ENCODE measurements at places on chromosomes 16 and 17.

DNA sequence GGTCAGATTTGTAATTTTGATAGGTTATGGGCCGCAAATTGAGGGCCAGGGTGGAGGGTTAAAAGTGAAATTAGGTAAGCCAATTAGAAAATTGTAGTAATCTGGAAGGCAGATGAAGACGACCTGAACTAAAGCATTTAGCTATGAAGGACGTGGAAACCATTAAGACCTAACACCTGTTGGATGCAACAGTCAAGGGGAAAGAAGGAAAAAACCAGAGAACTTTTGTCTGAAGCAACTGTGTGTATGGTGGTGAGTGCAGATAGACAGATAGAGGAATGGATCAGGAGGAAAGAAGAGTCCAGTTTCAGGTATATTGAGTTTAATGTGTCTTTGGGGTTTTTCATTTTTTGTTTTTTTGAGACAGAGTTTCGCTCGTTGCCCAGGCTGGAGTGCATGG is 40.2 kb upstream of the MARCHF10 start:
- no peak for DNase-seq

DNA sequence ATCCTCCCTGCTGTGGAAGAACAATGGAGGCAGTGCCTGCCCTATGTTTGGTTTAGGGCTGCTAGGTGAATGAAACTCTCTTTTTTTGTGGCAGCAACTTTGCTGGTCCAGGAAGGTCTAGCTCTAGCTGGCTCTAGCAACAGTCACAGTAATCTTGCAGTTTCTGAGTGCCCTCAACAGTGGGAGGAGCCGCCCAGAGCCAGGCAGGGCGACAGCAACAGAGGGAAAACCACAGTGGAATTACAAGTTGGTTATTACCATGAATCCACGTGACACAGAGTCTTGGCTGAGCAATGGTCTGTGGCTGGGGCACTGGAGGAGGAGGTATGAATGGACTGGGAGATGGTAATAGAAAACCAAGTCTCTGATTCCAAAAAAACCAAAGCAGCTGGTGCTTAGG is 10.3 kb downstream of the HSPB9 start:
- DNase-seq = no peak

GRCh38 chr17:3558603-3559269 is 1.1 kb upstream of the TRPV3 start:
- DNase-seq = peak; percentile 45

DNA sequence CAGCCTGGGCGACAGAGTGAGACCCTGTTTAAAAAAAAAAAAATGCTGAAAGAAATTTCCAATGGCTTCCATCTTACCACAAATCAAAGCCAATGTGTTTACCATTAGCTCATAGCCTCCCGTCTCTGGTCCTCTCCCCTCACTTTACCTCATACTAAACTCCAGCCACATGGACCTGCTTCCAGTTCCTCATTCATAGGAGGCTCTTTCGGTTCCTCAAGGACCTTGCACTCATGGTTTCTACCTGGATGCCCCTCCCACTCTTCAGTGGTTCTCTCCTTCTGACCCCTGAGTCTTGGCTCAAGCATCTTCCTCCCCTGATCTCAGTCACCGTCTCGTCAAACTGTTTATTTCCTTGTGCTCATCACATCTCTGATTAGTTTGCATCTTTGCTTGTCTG is 3.8 kb upstream of the DEF8 start:
- no peak for DNase-seq

- no peak for DNase-seq
Measured at GRCh38 chr16:54015147-54015546, 271.4 kb downstream of the IRX3 start.

GRCh38 chr16:78434401-78434800 is 334.9 kb downstream of the WWOX start:
- DNase-seq = no peak

- no peak for DNase-seq
Measured at GRCh38 chr16:19829844-19830692, 54.6 kb downstream of the GPRC5B start.

DNA sequence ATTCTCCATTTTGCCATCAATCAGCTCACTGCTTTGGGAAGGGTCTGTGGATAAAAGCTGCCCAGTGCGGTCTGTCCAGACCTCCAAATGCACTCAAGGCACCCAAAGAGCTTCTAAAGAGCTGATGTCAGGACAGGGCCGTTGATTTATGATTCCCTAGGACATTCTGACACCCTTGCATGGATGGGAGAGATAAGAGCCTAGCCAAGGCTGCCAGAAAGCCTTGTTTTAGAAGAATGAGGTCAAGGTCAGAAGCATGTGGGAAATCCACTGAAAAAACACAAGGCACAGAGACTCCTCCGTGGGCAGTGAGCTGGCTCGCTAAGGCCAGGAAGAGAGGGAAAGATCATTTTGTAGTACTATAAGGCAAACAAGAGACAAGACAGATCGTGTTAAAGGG is 214.0 kb downstream of the CDH11 start:
- DNase-seq = no peak

GRCh38 chr17:13067629-13068303 is 49.9 kb upstream of the ELAC2 start:
- no peak for DNase-seq

DNA sequence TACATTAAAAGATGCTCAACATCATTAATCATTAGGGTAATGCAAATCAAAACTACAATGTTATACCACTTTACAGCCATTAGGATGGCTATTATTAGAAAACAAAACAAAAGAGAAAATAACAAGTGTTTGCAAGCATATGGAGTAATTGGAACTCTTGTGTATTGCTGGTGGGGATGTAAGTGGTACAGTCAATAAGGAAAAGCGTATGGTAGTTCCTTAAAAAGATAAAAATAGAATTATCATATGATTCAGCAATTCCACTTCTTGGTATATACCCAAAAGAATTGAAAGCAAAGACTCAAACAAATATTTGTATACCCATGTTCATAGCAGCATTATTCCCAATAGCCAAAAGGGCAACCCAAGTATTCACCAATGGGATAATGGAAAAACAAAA is 1.4 kb upstream of the CAPNS2 start:
- DNase-seq = no peak

DNA sequence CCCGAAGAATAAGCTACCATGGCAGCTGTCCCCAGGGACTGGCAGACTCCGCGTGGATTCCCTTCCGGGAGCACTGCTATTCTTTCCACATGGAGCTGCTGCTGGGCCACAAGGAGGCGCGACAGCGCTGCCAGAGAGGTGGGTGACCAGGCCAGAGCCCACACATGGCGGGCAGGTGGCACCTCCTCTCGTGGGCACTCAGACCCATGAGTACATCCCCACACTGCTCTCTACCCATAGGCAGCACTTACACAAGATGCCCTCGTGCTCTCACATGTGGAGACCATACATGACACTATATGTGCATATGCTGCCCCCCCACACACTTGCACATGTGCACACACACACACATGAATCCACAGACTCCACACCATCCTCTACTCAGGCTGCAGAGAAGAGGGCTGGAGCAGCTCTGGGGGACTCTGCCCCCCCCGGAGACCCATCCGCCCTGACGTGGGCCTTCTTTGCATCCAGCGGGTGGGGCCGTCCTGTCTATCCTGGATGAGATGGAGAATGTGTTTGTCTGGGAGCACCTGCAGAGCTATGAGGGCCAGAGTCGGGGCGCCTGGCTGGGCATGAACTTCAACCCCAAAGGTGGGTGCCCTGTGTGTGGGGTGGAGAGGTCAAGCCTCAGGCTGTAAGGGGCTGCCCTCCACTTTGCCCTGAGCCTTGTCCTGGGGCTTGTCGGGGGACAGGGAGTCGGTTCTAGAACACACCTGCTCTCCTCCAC is 62.9 kb downstream of the MRC2 start:
- DNase-seq = no peak

DNA sequence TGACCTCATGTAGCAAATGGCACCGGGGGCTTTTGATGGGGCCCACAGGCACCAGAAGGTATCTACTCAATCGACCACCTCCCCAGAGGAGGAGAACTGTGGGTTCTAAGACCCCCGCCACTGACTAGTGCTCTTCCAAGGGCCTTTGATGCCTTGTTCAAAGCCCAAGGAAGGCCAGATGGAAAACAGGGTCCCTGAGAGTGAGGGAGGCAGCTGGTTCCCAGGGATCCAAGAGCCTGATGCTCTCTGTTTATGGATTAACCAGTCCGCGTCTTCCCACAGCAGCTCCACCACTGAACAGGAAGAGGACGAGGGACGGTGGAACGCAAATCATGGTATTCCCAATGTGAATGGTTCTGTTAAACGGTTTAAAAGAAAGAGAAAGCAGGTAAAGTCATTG is 7.6 kb downstream of the PHB1 start:
- DNase-seq = no peak

DNA sequence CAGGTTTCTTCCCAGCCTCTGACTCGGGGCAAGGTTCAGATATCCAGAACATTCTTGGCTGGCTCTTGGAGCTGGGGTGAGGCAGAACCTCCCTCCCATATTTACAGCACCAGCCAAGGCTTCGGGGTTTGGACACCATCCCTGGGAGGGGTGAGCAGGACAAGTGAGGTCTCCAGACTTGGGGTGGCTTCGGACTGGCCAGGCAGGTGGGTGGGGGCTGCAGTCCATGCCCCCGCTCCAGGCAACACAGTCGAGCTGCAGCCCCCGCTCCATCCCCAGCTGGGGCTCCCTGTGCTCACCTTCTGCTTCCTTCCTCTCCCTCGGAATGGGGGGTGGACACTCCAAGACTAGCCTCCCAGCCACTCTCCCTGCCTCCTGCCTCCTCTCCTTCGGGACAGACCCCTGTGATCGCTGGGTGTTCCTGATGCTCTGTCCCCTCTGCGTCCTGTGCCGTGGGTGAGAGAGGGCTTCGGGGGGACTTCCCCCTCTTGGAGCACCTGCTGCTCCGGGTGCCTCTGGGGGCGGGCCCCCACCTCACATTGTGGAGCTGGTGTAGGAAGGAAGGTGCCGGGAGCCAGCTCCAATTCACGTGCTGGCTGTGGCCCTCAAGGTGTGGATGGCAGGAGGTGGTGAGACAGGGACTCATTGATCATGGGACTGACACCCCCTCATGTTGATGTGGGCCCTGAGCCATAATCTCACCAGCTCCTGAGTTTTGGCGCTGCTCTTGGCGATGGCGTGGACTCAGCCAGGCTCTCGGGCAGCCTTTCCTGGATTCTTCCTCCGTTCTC is 189.2 kb downstream of the SEC14L1 start:
- DNase-seq = no peak

GRCh38 chr17:39755554-39756379 is 18.0 kb downstream of the GRB7 start:
- DNase-seq = peak; percentile 54

DNA sequence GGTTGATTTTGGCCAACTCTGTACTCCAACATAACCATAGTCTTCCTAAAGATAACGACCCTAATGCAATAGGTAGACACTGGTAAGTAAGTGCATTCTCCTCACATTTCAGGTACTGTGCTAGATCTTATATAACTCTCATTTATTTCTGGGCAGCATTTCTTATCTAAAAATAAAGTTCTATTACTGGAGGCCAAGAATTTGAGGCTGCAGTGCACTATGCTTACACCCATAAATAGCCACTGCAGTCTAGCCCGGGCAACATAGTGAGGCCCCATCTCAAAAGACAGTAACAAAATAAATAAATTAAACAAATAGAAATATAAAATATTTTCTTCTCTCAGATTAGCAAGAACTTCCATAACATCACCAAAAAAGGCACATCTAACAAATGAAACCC is 12.7 kb downstream of the CLEC3A start:
- no peak for DNase-seq

DNA sequence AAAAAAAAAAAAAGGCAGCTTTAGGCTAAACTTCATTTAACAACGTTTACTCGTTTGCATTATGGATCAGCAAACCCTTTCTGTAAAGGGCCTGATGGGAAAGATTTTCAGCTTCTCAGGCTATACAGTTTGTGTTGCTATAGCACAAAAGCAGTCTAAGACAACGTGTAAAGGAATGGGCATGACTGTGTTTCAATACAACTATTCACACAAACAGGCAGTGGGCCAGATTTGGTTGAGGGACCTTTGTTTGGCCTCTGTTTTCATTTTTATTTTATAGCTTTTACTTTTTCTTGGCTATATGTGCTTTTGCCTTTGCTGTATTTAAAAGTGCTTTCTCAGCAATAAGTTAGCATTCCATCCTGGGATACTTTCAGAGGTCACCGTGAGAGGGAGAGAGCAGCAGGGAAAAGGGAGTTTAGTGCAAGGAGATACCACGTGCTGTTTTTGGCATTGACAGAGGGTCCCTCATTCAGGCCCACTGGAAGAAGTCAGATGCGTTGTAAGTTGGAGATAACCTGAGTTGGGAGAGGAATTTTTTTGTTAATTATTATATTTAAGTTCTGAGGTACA is 335.6 kb downstream of the UTP18 start:
- no peak for DNase-seq

DNA sequence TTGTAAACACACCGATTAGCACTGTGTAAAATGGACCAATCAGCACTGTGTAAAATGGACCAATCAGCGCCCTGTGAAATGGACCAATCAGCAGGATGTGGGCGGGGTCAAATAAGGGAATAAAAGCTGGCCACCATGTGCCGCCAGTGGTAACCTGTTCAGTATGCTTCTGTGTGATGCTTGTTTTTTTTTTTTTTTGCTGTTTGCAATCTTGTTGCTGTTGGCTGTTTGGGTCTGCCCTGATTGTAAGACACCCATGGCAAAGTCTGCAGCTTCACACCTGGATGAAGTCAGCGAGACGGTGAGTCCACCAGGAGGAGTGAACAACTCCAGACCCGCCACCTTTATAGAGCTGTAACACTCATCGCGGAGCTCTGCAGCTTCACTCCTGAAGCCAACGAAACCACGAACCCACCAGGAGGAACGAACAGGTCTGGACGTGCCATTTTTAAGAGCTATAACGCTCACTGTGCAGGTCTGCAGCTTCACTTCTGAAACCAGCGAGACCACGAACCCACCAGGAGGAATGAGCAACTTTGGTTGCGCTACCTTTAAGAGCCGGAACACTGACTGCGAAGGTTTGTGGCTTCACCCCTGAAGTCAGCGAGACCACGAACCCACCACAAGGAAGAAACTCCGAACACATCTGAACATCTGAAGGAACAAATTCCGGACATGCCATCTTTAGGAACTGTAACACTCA is 85.0 kb upstream of the MED9 start:
- DNase-seq = peak; percentile 77

- DNase-seq = no peak
Measured at GRCh38 chr17:71849783-71850768, 270.7 kb upstream of the SOX9 start.

- DNase-seq = no peak
Measured at GRCh38 chr17:67855504-67856324, 30.4 kb downstream of the BPTF start.

DNA sequence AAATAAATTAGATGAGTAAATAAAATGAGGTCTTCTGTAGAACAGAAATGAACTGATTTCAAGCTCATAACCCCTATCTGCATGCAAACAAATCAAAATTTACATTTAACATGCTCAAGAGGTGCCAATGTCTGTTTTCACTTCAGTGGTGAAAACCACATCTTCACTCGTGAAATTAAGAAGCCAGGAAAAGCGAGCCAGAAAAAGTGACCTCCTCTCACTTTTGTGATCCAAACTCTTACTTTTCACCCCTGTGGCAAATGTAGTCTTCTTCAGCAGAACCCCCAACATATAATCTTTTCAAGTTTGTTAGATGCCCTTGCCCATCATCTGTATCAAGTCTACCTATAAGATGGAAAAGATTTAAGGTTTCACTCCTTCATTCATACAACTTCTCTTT is 9.5 kb upstream of the QRICH2 start:
- no peak for DNase-seq

All from activated CD8-positive, alpha-beta T cell treated with anti-CD3 and anti-CD28 coated beads, Interleukin-2, amount 10 ng/mL, durations not matched to agents 7 days and 5 days (primary cell).